A673 (cell line): ENCODE measurements at places on chromosomes 16 and 17.

DNA sequence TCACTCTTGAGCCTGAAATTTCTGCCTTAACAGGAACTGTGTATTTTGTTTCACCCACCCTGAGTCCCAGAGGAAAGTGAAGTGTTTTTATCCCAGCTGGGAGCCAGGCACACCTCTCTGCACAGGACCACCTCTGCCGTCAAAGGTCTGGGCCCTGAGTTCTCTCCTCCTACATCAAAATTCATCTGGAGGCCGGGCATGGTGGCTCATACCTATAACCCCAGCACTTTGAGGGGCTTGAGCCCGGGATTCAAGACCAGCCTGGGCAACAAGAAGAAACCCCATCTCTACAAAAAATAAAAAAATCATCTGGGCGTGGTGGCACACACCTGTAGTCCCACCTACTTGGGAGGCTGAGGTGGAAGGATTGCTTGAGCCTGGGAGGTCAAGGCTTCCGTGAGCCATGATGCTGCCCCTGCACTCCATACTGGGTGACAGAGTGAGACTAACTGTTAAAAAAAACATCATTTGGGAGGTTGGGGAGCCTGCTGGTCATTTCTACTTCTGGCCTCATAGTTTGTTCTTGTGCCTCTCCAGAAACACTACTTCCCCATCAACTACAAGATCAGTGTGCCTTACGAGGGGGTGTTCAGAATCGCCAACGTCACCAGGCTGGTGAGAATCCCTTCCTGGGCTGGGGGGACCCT, 9.8 kb downstream of the IL34 start:
- H3K4me3 ChIP-seq: no peak overlapping the region
- DNase-seq: no peak
- no peaks in the 10 kb centered on the region for H3K27me3 ChIP-seq
- H3K27ac ChIP-seq: no peak overlapping the region
- no peaks in the 10 kb centered on the region for H3K4me1 ChIP-seq
- H3K36me3 ChIP-seq: no peaks in the 10 kb centered on the region

DNA sequence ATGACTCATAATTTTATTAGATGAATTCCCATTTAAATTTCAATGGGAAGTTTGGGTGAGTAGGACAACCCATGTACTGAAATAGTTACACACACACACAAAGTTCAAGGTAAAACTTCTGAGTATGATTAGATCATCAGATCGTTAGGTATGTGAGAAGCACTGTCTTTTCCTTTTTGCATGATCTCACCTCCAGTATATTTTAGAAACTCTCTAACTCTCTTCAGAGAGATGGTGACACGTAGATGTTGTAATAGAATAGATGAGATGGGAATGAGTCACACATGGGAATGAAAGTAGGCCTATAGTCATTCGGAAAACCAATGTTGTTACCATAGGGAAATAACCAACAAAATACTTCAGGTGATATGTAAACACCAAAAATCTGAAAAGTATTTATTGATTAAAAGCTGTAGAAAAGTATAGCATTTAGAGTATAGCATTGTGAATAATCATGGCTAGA, 22.2 kb downstream of the KRT23 start:
- H3K4me3 ChIP-seq: no peak overlapping the region
- no peaks in the 10 kb centered on the region for H3K36me3 ChIP-seq
- DNase-seq: no peak

- no peaks in the 10 kb centered on the region for H3K4me1 ChIP-seq
- H3K4me3 ChIP-seq: no peak overlapping the region
- no peaks in the 10 kb centered on the region for H3K36me3 ChIP-seq
Observed at GRCh38 chr16:29022196-29022595, 37.3 kb downstream of the LAT start.

- no peak for DNase-seq
- no peak overlapping the region for H3K4me3 ChIP-seq
- H3K4me1 ChIP-seq: no peaks in the 10 kb centered on the region
- H3K27me3 ChIP-seq: peaks cover 14% of the 10 kb centered on the region
- no peak overlapping the region for H3K27ac ChIP-seq
- H3K36me3 ChIP-seq: no peaks in the 10 kb centered on the region
Observed at GRCh38 chr16:80792031-80792430, 12.4 kb downstream of the CDYL2 start.

- H3K4me1 ChIP-seq: peaks cover 9% of the 10 kb centered on the region
- no peak overlapping the region for H3K27ac ChIP-seq
- no peak overlapping the region for H3K4me3 ChIP-seq
- DNase-seq: no peak
Observed at GRCh38 chr17:42686520-42687128, 4.3 kb downstream of the CNTNAP1 start.

- no peak overlapping the region for H3K4me3 ChIP-seq
- no peak overlapping the region for H3K27ac ChIP-seq
- H3K27me3 ChIP-seq: peaks cover 25% of the 10 kb centered on the region
- H3K36me3 ChIP-seq: no peaks in the 10 kb centered on the region
- H3K4me1 ChIP-seq: no peaks in the 10 kb centered on the region
Observed at GRCh38 chr16:26524846-26525245, 541.9 kb upstream of the C16orf82 start.

- no peaks in the 10 kb centered on the region for H3K27me3 ChIP-seq
- peak; percentile 67 for DNase-seq
- no peak overlapping the region for H3K27ac ChIP-seq
- H3K36me3 ChIP-seq: no peaks in the 10 kb centered on the region
Observed at GRCh38 chr17:82424001-82424862, 5.8 kb upstream of the OGFOD3 start.

- peaks cover 7% of the 10 kb centered on the region for H3K27me3 ChIP-seq
- H3K4me1 ChIP-seq: no peaks in the 10 kb centered on the region
- no peak overlapping the region for H3K27ac ChIP-seq
- no peaks in the 10 kb centered on the region for H3K36me3 ChIP-seq
Observed at GRCh38 chr17:56665864-56666263, 72.4 kb downstream of the NOG start.

DNA sequence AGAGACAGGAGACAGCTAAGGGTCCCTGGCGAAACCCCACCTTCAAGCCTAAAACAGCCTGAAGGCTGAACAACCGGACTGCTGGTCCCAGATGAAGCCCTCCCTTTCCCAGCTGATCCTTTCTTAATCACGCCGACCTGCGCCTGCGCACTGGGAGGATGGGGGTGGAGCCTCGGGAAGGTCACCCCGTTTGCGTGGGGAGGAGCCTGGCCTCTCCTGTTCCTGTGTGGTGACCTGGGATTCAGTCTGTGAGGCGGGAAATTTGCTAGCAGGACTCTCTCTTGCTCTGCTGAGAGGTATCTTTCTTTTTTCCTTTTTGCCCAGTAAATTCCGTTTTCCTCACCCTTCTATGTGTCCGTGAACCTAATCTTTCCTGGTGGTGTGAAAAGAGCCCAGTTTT, 9.6 kb downstream of the FAM20A start:
- no peak overlapping the region for H3K27ac ChIP-seq
- no peaks in the 10 kb centered on the region for H3K36me3 ChIP-seq
- H3K27me3 ChIP-seq: peaks cover 10% of the 10 kb centered on the region
- H3K4me3 ChIP-seq: no peak overlapping the region

DNA sequence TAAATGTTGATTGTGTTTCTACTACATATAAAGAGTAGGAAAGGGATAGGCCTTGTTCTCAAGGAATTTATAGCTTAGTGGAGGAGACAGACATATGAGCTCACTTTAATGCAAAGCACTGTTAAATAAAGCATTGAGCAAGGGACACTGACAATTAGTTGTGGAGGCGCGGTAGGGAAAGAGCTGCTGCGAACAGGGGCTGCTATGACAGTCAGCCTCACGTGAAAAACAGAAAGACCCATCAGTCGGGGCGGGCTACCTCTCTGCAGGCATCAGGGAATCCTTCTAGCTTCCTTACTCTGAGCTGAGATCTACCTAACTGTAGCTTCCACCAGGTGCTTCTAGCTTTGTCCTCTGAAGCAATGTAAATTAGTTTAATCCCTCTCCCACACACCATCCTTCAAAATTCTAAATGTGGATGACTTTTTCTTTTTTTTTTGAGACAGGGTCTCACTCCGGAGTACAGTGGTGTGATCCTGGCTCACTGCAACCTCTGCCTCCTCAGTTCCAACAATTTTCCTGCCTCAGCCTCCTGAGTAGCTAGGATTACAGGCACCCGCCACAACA, 129.9 kb upstream of the ZFHX3 start:
- H3K27ac ChIP-seq: no peak overlapping the region
- H3K36me3 ChIP-seq: no peaks in the 10 kb centered on the region
- H3K4me1 ChIP-seq: peaks cover 12% of the 10 kb centered on the region
- no peaks in the 10 kb centered on the region for H3K27me3 ChIP-seq
- no peak overlapping the region for H3K4me3 ChIP-seq

DNA sequence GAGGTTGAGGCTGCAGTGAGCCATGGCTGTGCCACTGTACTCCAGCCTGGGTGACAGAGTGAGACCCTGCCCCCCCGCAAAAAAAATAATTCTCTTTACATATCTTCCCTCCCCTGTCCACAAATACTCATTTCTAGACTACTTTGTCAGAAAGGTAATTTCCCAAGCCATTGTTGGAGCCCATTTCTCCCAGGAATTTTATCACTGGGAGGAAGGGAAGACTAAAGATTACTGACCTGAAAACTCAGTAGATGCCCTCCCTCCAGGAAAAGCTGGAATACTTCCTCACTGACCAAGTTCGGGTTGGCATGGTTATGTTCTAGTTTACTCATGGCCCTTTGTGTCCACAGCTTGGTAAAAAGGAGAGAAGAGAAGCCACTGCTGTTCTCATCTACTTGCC, 4.1 kb downstream of the CALCOCO2 start:
- no peak overlapping the region for H3K27ac ChIP-seq
- H3K4me1 ChIP-seq: peaks cover 2% of the 10 kb centered on the region
- H3K27me3 ChIP-seq: no peaks in the 10 kb centered on the region
- no peaks in the 10 kb centered on the region for H3K36me3 ChIP-seq
- DNase-seq: no peak
- no peak overlapping the region for H3K4me3 ChIP-seq

GRCh38 chr17:79255456-79255855, 180.8 kb downstream of the ENGASE start:
- H3K36me3 ChIP-seq: no peaks in the 10 kb centered on the region
- no peak overlapping the region for H3K4me3 ChIP-seq
- no peaks in the 10 kb centered on the region for H3K4me1 ChIP-seq
- no peak for DNase-seq
- H3K27ac ChIP-seq: no peak overlapping the region

DNA sequence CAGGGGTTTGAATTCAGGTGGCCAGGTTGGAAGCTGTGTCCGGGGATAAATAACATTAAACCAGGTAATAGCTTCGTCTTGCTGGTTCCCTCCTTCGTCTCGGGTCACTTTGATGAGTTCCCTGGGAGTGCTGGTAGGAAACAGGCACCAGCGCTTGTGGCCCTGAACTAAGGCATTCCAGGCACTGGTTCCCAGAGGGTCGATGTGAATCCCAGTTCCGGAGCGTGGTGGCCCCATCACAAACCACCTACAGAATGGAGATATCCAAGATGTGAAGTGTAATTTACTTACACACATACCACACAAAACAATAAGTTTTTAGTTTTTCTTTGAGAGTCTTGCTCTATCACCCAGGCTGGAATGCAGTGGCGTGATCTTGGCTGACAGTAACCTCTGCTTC, 2.6 kb downstream of the JMJD6 start:
- no peak overlapping the region for H3K27ac ChIP-seq
- H3K36me3 ChIP-seq: peaks cover 62% of the 10 kb centered on the region
- no peaks in the 10 kb centered on the region for H3K27me3 ChIP-seq
- H3K4me1 ChIP-seq: peaks cover 19% of the 10 kb centered on the region
- no peak overlapping the region for H3K4me3 ChIP-seq

DNA sequence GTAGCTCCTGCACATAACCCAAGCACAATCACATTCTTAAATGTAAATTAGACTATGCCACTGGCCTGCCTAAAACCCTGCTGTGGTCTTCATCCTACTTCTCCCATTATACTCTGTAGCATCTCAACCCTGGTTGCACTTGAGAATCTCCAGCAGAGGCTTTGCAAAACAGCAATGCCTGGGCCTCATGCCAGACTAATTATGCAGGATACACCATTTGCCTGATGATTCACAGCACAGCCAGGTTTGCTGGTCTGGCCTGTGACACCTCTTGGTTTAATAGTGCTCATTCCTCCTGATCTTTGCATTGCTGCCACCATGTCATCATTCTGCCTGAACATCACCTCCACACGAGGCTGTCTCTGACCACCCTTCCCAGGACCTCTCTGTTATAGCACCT, 491.9 kb upstream of the TOM1L1 start:
- H3K27ac ChIP-seq: no peak overlapping the region
- H3K36me3 ChIP-seq: no peaks in the 10 kb centered on the region
- no peaks in the 10 kb centered on the region for H3K27me3 ChIP-seq
- no peak overlapping the region for H3K4me3 ChIP-seq
- DNase-seq: peak; percentile 90
- peaks cover 18% of the 10 kb centered on the region for H3K4me1 ChIP-seq

DNA sequence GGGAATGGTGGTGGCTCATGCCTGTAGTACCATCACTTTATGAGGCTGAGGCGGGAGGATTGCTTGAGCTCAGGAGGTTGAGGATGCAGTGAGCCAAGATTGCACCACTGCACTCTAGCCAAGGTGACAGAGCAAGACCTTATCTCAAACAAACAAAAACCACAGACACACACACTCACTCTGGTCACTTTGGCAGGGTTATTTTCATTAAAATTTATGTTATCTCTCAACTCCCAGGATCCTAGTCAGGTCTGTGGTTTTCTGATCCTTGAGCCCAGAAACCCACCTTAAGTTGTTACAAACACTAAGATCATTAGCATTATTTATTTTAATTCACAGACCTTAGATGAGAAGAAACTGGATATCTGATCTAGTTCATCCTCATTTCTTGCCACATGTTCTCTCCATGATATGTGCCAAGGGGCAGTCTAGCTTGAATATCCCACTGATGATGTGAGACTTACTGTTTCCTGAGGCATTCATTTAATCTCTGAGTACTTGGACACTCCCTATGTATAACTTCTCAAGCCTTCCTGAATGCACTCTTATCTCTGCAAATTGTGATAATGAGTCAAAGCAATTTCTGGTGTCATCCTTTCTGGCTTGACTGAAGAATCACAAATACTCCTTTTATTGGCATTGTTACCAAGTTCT, 9.6 kb downstream of the ABHD15 start:
- no peaks in the 10 kb centered on the region for H3K4me1 ChIP-seq
- DNase-seq: no peak
- no peaks in the 10 kb centered on the region for H3K27me3 ChIP-seq
- H3K4me3 ChIP-seq: no peak overlapping the region

DNA sequence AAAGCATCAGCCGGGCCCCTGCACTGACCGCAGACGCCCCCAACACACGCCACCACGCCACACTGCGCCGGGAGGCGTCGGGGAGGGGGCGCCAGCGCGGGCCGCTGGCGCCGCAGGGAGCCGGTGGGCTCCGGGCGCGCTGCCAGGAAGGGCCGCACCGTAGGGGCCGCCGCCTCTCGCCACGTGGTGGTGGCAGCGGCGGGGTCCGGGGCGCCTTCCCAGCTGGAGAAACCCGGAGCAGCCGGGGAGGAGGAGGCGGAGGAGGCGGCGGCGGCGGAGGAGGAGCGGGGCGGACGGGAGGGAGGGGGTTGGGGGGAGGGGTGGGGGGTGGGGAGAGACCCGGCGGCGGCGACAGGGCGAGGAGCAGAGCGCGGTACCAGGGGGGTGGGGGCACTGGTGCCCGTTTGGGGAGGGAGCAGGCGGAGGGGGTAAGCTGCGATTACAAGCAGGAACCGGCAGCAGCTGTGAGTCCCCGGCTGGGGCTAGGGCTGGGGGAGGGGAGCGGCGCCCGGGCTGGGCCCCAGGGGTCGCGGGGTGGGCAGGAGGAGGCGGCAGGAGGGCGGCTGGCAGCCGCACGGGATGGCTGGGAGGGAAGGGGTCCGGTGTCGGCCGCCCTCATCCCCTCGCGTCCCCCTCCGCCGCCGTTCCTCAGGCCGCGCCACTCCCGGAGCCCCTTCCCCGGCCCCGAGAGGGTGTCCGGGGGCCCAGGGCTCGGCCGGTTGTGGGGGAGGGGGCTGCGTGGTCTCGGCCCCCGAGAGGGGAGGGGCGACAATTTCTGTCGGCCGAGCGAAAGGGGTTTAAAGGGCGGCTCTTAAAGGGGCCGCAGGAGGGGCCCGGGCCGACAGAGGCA, at the start of gene TBKBP1:
TSS of gene TBKBP1 (plus strand) at position 431 of the 850 bp plus-strand sequence. CDS start 1,952 bp downstream, outside the sequence.
- H3K36me3 ChIP-seq: no peaks in the 10 kb centered on the region
- peak; percentile 69 for DNase-seq
- peak within 1 kb of the TSS; percentile 63 for H3K27ac ChIP-seq
